ENCODE measurements at places on chromosomes 12 and 14.

DNA sequence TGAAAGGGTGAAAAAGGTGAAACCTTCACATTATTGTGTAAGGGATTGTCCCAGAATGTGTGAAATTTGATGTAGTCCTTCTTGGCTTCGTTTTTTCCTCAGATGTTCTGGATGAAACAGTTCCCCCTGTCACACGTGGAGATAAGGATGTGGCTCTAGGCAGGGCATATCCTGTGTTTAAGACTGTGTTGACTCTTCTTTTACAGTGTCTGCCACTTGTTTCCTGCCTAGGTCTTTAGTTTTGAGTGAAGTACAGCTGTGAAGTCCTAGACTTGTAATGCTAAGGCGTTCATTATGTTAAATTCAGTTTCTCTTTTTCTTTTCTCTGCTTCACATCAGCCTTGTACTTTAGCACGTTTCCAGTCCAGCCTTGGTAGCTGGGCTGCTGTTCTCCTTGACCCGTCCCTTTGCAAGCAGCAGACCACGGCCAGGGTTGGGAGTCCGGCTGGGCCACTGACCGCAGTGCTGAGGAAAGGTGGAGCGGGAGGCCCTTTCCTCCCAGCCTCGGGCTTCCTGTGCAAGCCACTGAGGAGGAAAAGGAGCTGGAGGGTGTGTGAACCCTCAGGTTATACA is 59.1 kb downstream of the RASSF3 start:
- peak; percentile 6 for DNase-seq

- DNase-seq: no peak
Measured at GRCh38 chr14:34593740-34594375, 36.1 kb downstream of the SNX6 start.

GRCh38 chr12:132544080-132544397 is 54.1 kb downstream of the FBRSL1 start:
- no peak for DNase-seq

GRCh38 chr12:2165021-2165420 is 112.2 kb downstream of the CACNA1C start:
- DNase-seq: no peak

DNA sequence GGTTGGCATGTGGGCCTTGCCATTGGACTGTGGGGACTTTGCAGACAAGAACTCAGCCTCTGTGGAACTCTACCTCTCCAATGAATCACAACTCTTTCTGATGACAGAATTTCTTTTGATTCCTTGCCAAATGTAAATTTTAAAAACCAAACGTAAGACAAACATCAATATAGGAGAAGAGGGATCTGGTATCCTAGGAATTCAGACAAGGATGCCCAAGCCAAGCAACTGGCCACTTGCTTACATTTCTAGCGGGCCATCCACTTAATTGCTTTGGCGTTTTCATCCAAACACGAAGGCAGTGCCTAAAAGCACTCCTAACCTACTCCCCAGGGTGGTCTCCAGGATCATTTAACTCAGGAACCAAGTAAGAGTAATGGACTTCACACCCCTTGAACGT is 23.4 kb upstream of the RAB35 start:
- no peak for DNase-seq
